ENCODE measurements at places on chromosomes 12 and 14.
A peak's percentile ranks its signal among the peaks of the same experiment; 100 is the strongest.

- no peak for DNase-seq
Measured at GRCh38 chr12:85057370-85057963, 21.3 kb downstream of the LRRIQ1 start.

- DNase-seq = no peak
Measured at GRCh38 chr12:120797677-120798642, 72.3 kb downstream of the ACADS start.

GRCh38 chr14:34872822-34873588 lies 2.2 kb downstream of the BAZ1A start:
- DNase-seq = no peak

GRCh38 chr12:10936506-10936905 lies 2.6 kb downstream of the TAS2R14 start:
- no peak for DNase-seq

DNA sequence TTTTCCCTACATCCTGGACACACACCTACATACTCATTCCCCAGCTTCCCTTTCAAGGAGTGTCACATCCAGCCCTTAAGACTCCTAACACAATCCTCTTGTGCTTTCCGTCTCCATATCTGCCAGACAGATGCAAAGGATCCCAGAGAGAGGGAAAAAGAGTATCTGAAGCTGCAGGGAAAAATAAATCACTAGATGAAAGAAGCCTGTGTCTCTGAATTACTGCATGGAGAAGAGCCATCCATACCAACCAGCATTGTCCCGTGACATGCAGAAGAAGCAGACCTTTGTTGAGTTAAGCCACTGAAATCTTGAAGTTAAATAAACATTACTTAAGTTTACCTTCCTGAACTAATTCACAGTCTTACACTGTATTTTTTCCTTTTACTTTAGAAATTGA lies 54.6 kb downstream of the GTF2A1 start:
- no peak for DNase-seq

DNA sequence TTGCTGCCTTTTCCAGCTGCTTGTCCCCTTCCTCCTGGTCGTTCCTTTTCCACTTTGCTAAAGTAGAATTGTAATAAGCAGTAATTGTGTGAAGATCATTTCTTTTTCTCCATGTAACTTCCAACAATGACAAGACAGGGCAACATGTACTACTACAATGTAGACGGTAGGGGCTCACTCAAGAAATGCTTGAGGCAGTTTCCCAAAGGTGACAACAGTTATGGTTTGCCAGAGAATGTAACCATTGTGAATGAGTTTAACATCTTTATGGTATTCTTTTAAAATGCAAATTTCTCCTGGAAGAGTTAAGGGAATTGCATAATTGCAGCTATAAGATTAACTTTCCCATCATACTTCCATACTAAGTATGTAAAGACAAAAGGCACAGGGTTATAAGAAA lies 23.8 kb upstream of the PHLDA1 start:
- DNase-seq = no peak

DNA sequence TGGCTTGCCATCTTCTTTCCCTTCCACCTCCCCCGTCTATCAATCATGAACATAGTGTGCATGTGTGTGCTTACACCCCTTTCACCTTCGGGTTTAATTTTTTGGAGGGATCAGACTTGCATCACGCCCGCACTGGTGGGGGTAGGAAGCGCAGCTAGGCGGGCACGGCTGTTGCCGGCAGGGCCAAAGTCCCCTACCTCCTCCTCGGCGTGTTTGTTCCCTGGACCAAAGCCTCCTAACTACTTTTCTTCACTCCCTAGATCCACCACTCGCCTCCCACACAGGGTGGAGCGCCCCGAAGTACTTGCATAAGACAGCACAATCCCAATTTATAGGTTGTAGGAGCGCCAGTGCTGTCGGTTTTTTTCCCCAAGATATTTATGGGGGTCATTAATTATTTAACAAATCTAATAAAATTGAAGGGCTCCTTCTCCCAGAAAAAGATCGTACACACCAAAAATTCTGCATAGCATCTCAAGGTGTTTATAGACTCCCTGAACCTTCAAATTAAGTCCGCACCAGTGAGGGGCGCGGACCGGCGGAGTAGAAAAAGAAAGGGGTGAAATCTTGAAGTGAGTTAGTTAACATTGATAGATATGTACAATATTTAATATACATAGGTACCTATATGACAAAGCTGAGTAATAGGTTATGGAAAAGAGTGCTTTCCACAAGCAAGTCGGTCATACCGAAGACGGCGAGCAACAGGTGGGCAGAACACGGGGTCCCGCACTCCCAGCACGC lies 717 bp downstream of the PKP2 start:
- DNase-seq = no peak

- no peak for DNase-seq
Measured at GRCh38 chr14:93941293-93941910, 14.3 kb downstream of the FAM181A start.

GRCh38 chr12:24135158-24135850 lies 185.8 kb upstream of the SOX5 start:
- DNase-seq = no peak

GRCh38 chr12:101231636-101232035 lies 21.6 kb upstream of the SLC5A8 start:
- DNase-seq = no peak

DNA sequence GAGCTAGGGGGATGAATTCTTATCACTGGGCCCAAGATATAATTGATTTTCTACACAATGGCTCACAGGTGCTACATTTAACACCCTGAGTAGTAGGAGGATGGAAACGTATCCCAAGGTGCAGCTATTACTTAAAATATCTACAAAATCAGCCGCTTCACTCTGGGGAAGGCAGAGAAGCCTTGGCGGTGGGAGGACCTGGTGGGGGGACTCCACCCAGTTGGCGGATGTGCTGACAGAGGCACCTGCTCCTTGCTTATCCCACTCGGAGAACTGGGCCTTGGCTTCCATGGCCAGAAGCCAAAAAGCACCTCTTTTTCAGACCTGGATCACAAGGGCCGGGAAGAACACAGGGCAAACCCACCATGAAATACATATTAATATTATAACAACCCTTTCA lies 106.3 kb downstream of the OTX2 start:
- no peak for DNase-seq

GRCh38 chr14:100906420-100906819 lies 2.9 kb upstream of the RTL1 start:
- no peak for DNase-seq

DNA sequence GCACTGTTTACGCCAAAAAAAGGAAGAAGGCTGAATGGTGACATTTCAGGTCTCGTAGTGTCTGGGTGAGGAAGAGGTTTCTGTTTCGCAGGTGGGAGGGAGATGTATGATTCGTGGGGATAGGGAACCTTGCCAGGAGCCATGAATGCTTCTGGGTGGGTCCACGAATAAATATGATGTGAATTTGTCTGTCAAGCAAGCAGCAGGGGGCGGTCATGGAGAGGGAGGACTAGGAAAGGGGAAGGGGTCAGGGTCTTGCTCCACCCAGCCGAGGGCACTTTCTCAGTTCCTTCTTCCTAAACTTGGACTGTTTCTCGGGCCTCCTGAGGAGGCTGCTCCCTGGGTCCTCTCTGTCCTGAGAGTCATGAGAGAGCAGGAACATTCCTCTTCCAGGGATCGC lies 72.5 kb downstream of the LGMN start:
- DNase-seq = no peak

GRCh38 chr12:95492462-95492861 lies 18.5 kb downstream of the METAP2 start:
- no peak for DNase-seq

DNA sequence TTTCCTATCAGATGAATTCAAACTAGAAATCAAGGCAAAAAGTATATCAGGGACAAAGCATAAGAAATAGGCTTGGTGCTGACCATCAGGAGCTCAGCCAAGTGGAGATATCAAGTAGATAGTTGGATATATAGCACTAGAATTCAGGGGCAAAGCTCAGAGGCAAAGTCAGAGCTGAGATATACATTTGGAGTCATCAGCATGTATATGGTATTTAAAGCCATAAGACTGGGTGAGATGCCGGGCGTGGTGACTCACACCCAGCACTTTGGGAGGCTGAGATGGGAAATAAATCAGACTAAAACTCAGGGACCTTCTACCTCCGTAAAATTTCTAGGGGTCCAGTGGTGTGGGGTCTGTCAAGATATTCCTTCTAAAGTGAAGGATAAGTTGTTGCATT lies 38.9 kb upstream of the LIMA1 start:
- DNase-seq = no peak

- DNase-seq = no peak
Measured at GRCh38 chr14:102659797-102660196, 67.3 kb downstream of the RCOR1 start.

DNA sequence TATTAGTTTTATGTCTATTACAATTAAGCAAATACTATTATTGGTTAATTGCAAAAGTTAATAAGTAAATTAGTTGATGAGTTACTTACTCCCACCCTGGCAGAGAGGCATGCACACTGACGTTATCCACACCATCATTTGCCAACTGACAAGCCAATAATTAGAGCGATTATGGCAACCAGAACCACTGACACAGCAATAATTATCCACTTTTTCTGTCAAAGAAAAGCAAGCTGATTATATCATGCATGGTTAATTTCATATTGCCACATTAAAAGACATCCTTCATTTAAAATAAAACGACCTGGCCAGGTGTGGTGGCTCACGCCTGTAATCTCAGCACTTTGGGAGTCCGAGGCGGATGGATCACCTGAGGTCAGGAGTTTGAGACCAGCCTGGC lies 43.1 kb downstream of the STX2 start:
- no peak for DNase-seq

GRCh38 chr12:57280211-57281062 lies 29.4 kb upstream of the STAC3 start:
- peak; percentile 49 for DNase-seq

- DNase-seq = peak; percentile 8
Measured at GRCh38 chr12:92363295-92364146, 217.9 kb upstream of the BTG1 start.

DNA sequence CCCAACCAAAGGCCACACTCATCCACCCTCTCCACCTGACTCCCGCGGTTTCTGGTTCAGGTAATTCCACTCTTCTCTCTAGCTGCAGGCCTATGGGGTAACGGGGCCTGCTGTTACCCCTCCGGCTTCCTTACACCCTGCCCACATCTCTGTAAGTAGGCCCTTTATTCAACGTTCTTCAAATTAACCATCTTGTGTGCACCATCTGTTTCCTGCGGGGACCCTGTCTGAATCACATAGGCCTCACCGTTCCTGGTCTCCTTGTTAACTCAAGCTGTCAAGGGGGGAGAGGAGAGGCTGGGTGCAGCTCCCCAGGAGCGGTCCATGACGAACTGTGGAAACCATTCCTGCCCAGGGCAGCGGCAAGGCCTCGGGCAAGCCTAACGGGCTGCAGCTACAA lies 9.3 kb upstream of the DLK1 start:
- DNase-seq = no peak

DNA sequence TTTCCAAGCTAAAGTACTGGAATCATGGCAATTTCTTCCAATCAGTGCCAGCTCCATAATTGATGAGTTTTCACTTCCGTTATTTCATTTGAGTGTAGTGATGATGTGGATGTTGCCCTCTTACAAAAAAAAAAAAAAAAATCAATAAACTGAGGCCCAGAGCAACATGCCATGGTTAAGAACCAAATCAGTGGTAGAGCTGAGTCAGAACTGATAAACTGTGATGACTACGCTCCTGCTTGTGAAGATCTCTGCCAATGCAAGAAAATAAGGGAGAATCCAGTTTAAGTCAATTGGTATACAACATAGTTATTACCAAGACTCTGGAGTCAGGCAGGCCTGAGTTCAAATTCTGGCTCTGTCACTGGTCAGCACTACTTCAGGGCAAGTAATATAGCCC lies 102.7 kb downstream of the GPR135 start:
- no peak for DNase-seq

DNA sequence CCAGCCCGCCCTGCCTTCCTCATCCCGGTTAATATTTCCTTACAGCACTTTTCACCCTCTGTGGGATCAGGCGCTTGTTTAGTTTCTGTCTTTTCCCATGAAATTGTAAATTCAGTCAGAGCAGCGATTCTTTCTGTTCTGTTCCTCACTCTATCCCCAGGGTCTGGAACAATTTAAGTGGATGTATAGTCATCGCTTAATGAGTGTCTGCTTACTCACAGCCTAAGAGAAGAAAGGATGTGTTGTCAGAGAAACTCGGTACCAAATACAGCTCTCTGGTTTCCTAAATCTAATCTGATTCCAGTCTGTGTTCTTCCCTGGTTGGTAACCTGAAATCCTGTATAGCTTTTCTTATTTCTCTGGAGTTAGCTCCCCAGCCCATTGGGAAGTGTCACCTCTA lies 44.9 kb downstream of the FOS start:
- DNase-seq = no peak

DNA sequence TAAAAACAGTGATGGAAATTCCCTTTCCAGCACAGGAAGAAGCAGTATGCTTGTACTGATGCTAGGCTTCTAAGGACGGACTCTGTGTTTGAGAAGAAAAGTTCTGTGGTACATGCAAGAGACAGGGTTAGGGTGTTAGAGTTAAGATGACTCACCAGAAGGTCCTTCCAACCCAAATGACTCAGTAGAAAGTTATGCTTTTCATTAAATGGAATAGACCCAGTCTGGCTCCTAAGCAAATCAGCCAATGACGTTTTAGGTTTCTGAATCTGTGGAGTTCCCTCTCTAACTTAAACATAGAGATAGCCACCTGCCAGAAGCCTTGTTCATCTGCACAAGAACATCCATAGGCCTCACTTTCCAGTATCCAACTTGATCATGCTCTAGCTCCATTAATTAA lies 5.7 kb downstream of the PTHLH start:
- no peak for DNase-seq

DNA sequence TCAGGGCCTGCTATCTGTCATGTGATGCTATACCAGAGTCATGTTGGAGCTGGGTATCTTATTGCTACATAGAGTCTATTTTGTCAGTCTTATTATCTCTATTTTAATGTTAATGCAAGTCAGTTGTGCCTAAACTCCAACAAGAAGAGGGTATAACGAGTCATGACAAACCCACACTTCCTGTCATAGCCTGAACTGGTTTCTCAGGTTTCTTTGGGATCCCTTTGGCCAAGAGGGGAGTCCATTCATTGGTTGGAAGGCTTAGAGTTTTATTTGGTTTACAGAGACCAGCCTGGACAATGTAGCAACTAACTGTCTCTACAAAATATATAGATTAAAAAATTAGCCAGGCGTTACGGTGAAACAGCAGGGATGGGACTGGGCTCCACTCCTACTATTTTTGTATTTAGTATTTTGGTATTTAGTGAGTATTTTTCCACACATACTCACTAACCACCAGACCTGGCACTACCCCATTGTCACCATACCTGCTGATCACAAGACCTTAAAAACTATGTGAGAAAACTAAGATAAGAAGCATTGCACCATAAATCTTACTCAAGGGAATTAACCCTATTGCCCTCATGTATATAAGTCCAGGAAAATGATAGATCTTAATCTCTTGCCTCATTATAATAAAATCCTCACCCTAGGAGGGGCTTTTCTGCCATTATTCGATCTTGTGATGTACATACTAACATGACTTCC lies 387.5 kb downstream of the IPO8 start:
- DNase-seq = no peak

DNA sequence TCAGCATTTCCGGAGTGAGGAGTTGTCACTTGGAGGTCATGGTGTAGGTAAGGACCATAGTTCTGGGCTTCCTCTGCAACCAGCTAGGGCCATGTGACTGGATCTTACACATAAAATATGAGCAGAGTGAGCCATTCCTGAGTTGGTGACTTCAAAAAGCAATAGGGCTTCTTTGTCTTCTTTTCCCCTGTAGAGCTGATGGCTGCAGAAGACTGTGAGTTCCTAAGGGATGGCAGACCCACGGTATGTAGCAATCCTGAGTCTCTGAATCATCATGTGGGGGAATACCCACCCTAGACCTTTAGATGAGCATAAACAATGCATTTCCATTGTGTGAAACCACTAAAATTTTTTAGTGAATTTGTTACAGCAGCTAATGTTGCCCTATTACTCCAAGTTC lies 151.1 kb upstream of the TBX3 start:
- DNase-seq = no peak

- DNase-seq = no peak
Measured at GRCh38 chr14:101239065-101239464, 322.2 kb upstream of the DIO3 start.

Measured in stimulated activated CD4-positive, alpha-beta T cell treated with anti-CD3 and anti-CD28 coated beads, Interleukin-12 subunit alpha, Interleukin-12 subunit beta, amount 100 ng/mL, for 48 hours (primary cell).